ENCODE measurements at places on chromosomes 11 and 22.

DNA sequence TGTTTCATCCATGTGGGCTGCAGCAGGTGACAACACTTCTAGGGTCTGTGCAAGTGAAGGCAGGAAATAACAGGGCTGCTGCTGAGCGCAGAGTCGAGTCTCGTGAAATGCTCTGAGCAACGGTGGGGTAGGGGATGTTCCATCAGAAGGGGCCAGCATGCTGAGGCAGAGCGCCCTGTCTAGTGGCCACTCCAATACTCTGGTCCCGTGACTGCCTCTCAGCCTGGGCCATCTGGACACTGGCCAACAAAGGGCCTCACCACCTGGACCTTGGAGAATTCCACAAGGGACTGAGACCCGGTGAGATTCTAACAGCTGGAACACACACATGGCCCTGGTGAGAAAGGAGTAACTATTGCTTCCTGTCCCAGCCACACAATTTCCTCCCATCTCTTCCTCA, 375.7 kb downstream of the SHANK2 start:
- no peak for DNase-seq
- no peaks in the 10 kb centered on the region for H3K4me1 ChIP-seq
- no peak overlapping the region for H3K4me3 ChIP-seq
- H3K27me3 ChIP-seq = peaks cover under 1% of the 10 kb centered on the region

- no peaks in the 10 kb centered on the region for H3K27me3 ChIP-seq
- peaks cover 27% of the 10 kb centered on the region for H3K36me3 ChIP-seq
- H3K4me3 ChIP-seq = peak overlapping the region; percentile 93
- no peak for DNase-seq
- peaks cover 34% of the 10 kb centered on the region for H3K4me1 ChIP-seq
Observed at GRCh38 chr11:72102631-72102945, 509 bp downstream of the LAMTOR1 start.

GRCh38 chr11:7564803-7565202, 51.0 kb downstream of the PPFIBP2 start:
- H3K4me3 ChIP-seq = no peak overlapping the region
- DNase-seq = no peak
- no peaks in the 10 kb centered on the region for H3K4me1 ChIP-seq
- no peaks in the 10 kb centered on the region for H3K36me3 ChIP-seq
- H3K27ac ChIP-seq = no peak overlapping the region
- no peaks in the 10 kb centered on the region for H3K27me3 ChIP-seq

DNA sequence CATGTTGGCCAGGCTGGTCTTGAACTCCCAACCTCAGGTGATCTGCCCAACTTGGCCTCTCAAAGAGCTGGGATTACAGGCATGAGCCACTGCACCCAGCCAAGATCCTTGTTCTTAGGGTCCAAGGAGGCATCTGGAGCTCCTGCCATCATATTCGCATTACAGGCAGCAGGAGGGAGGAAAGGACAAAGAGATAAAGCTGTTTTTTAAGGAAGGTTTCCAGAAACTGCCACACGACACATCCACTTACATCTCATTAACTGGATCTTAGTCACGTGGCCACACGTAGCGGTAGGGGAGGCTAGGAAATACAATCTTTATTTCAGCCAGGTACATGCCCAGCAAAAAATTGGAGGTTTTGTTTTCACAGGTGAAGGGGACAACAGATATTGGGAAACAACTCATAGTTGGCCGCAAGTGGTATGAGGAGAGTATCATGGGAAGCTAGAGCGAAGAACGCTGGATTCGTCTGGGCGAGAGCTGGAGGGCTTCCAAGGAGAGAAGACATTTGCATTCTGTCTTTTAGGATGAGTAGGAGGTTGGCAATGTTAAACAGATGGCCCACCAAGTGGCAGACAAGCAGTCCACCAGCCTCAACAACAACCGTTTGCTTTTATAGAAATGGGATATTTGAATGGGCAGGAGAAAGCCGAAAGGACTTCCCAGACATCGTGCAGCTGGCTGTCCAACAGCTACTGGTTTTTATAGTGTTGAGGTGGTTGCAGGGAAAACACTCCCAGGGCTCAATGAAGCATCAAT, 39.2 kb upstream of the DMC1 start:
- no peaks in the 10 kb centered on the region for H3K4me1 ChIP-seq
- no peak for DNase-seq
- H3K4me3 ChIP-seq = no peak overlapping the region

DNA sequence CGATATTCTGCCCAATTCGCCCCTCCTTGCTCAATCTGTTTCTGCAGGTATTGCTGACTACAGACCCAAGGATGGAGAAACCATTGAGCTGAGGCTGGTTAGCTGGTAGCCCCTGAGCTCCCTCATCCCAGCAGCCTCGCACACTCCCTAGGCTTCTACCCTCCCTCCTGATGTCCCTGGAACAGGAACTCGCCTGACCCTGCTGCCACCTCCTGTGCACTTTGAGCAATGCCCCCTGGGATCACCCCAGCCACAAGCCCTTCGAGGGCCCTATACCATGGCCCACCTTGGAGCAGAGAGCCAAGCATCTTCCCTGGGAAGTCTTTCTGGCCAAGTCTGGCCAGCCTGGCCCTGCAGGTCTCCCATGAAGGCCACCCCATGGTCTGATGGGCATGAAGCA, 9.2 kb upstream of the SLC35E4 start:
- no peaks in the 10 kb centered on the region for H3K36me3 ChIP-seq
- no peak overlapping the region for H3K4me3 ChIP-seq
- no peaks in the 10 kb centered on the region for H3K27me3 ChIP-seq

- no peak for DNase-seq
- no peaks in the 10 kb centered on the region for H3K36me3 ChIP-seq
- no peaks in the 10 kb centered on the region for H3K27me3 ChIP-seq
- H3K4me1 ChIP-seq = no peaks in the 10 kb centered on the region
- no peak overlapping the region for H3K4me3 ChIP-seq
Observed at GRCh38 chr11:100525635-100526034, 161.5 kb upstream of the ARHGAP42 start.
